ENCODE measurements at places on chromosomes 4 and X. TPM values are rescaled to one million over a fixed set of nuclear protein-coding genes. Genes with fewer than 3 reads are reported as not detected.

MAPK10 gene
- 8.6 TPM for polyA plus RNA-seq

ASB5 gene
- polyA plus RNA-seq: 0.34 TPM

AWAT2 gene
- 0.11 TPM for polyA plus RNA-seq

EMCN gene
- polyA plus RNA-seq: 6.0 TPM

YIPF6 gene
- polyA plus RNA-seq: 7.3 TPM

XKRX gene
- polyA plus RNA-seq: 5.5 TPM

UGT2B7 gene
- 3.4 TPM for polyA plus RNA-seq

HS6ST2 gene
- polyA plus RNA-seq: 1.8 TPM

PRSS12 gene
- 3.3 TPM for polyA plus RNA-seq

ZNF595 gene
- polyA plus RNA-seq: 10.2 TPM

NPY2R gene
- 0.02 TPM for polyA plus RNA-seq

NPNT gene
- 41.8 TPM for polyA plus RNA-seq

PFKFB1 gene
- polyA plus RNA-seq: 0.41 TPM

SPOCK3 gene
- polyA plus RNA-seq: 0.48 TPM

CDKL2 gene
- polyA plus RNA-seq: 0.25 TPM

ERCC6L gene
- polyA plus RNA-seq: 0.46 TPM

NXF2 gene
- polyA plus RNA-seq: not detected

LGI2 gene
- polyA plus RNA-seq: 2.1 TPM

XAGE2 gene
- 0.18 TPM for polyA plus RNA-seq
